Daoy (cell line): ENCODE measurements at places on chromosomes 5 and 9.
A peak's percentile ranks its signal among the peaks of the same experiment; 100 is the strongest.

DNA sequence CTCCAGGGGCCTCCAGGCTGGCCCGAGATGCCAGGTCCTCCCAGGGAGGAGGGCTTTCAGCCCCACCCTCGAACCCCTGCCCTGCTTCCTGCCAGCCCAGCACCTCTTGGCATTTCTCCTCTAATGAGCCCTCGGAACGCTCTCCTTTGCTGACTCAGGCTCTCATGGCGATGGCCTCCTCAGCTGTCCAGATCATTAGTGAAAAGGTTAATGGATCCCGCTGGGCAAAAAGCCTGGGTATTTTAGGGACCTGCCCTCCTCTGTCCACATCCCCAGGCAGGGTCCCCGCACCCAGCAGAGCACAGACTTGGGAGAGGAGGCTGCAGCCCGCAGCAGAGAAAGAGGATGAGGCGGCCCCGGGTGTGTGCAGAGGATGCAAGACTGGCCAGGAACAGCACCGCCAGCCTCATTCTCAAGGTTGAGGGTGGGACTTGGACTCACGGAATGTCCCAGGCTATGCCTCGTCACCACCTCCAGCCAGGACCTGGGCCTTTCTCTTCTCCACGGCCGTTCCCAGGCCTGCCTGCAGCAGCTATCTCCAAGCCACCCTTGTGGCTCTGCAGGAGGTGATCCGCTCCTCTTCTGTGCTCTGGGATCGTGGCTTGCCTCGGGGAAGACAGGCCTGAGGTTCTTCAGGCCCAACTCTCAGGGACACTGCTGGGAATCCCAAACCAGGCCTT is 23.0 kb upstream of the ADAMTS2 start:
- DNase-seq: no peak

DNA sequence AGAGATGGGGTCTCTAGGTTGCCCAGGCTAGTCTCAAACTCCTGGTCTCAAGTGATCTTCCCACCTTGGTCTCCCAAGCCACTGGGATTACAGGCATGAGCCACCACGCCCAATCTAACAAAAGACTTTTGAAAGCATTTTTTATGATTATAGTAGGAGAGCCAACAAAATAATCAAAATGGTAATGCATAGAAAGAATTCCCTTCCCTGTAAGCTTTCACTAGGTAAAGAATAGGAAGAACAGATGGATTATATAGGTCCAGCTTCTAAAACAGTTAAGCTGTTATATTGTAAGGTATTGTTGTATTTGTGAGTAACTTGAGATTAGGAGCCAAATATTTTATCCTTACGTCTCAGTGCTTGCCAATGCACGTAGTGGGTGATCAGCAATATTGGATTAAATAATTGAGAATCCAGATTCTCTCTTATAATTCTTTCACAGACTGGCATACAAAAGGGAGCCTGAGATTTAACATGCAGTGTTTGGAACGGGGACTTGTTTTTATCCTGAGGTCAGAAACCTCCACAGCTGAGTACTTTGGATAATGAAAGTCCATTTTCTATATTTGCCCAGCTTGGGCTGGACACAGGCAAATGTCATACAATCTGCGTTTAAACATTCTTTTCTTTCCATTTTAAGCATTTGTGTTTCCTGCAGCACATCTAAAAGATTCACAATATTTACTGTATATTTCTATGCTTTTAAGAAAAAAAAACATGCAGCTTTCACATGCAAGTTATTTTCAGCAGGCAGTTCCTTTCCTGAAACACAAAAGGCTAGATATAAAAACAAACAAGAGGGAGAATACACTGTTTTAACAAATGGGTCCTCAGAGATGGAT is 238.4 kb downstream of the ARRDC3 start:
- DNase-seq: no peak

- no peak for DNase-seq
These were observed 82.0 kb upstream of the ORM1 start for GRCh38 chr9:114240647-114241558.

- DNase-seq: peak; percentile 90
These were observed 77.6 kb upstream of the SEMA6A start for GRCh38 chr5:116652196-116652729.

DNA sequence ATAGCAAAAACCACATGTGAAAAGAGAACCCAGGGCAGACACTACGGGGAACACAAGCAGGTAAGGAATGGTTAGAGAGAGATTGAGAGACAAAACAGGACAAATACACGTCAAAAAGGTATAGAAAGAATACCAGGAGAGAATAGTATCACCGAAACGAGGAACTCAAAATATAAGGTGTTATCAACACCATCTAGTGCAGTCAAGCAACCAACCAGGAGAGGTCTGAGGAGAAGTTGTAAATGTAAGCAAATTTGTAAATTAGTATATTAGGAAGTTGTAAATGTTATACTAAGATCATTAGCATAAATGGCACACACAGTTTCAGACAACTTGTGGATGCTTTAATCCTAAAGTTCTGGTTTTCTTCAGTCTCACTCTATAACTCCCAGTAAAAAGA is 355.5 kb downstream of the EBF1 start:
- no peak for DNase-seq

DNA sequence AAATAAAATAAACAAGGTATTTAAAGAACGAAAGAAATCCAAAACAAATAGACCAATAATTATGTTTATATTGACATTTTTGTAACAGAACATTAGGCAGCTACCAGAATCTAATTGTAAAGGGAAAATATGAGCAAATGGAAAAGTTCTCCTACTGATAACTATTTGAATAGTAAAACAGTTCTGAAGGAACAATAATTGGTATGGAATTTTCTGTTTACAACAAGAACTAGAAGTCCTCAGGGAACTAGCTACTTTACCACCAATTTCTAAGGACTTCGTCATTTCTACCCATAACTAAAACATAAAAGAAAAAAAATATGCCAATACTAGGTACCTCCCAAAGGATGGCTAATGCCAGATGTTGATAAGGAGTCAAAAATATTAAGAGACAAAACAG is 58.5 kb downstream of the AP3B1 start:
- no peak for DNase-seq

DNA sequence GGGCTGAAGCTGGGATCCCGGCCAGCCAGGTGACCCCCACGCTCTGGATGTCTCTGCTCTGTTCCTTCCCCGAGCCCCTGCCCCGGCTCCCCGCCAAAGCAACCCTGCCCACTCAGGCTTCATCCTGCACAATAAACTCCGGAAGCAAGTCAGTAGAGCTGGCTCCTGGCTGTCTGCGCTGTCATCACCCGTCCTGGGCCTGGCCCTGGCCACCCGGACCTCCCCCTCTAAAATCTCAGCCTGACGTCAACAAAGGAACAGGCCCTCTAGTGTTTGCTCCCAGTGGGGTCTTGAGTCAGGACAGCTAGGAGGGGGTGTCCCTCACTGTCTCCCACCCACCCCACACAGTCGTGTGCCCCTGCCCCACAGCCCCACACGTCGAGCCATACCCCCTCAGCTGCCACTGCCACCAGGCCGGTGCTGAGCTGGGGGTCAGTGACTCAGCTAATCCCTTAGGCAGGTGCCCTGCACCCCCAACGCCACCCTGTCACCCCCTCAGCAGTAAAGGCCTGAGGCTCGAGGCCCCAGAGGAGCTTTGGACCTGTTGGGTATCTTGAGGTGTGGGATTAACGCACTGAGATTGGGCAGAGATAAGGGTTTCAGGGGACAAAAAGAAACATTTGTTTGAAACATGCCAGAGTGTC is 1.1 kb upstream of the LCNL1 start:
- DNase-seq: no peak

DNA sequence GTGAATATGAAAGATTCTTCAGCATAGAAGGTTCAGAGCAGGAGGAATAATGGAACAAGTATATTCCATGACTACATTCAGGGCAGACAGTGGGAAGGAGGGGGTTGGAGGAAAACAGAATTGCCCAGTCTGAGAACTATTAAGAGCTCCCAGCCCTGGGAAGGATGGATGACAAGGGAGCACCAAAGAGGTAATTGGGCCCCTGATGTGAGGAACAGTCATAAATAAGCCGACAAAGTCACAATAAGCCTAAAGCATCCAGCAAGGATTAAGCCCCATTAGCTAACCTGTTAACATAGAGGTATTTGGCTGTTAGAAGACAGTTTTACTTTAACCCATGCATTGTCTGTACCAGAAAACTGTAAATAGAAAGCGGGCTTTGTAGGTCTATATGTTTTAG is 348.7 kb upstream of the SEMA6A start:
- no peak for DNase-seq

DNA sequence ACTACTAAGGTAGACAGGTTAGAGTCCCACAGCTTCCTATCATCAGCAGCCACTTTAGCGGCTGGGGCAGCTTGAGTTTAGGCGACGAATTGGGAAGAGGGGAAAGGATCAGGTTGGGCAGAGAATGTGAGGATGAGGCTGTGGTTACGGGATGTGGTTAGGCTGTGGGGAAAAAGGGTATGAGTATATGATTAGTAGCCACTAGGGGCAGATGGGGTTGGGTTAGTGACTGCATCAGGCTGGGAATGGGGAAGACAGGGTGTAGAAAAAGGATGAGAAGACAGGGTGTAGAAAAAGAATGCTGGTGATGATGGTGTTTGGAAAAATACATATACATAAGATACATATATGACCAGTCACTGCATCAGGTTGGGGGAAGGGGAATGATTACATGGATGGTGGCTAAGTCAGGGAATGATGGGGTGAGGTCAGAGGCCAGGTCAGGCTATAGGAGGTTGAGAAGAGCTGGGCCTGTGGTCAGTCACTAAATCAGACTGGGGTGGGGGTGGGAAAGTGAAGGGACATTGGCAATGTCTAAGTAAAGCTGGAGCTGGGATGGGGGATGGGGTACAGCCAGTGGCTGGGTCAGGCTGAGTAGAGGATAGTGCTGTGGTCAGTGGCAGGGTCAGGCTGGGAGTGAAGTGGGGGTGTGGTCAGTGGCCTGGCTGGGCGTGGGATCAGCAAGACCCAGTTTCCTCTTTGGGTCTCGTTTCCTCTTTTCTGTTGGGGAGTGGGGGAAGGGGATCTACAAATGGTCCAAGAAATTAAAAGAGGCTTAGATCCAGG is 2.1 kb downstream of the TLN1 start:
- peak; percentile 91 for DNase-seq

- DNase-seq: no peak
These were observed 71.0 kb downstream of the AMBP start for GRCh38 chr9:114006931-114007691.

DNA sequence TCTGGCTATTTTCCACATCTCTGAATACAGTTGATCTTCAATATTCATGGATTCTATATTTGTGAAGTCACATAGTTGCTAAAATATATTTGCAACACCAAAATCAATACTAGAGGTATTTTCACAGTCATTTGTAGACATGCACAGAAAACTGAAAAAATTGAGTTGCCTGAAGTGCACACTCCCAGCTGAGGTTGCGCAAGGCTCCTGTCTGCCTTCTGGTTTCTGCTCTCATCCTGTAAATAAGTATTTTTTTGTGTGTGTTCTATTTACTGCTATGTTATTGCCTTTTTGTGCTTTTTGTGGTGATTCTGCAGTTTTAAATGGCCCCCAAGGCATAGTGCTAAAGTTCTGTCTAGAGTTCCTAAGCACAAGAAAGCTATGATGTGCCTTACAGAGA is 371.1 kb upstream of the GRAMD2B start:
- no peak for DNase-seq

- DNase-seq: no peak
These were observed 88.5 kb upstream of the SMC5 start for GRCh38 chr9:70170151-70170790.

DNA sequence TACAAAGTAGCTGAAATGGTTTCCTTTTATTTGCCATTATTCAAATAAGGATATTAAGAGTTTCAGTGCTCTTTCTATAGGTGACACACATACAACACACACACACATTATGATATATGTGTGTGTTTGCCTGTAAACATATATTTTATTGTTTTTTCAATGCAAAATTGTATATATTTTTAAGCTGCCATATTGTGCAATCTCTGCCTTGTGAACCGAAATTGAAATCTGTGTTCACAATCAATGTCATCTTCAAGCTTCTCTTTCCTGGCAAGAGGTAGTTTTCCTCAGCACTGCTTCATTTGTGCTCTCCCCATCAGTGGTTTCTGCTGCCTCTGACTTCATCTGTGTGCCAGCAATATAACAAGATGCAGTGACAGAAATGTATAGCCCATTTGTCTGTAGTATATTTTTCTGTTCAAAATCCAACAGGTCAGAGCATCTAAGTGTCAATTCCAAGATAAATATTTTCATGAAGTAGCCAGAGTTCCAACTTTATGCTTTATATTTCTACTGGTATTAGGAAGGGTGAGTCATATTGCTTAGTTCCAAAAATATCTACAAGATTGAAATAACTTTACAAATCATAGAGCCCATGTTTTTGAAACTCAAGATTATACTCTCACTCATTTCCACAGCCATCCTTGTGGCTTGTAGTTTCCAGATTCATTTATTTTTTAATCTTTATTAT is 1704.8 kb upstream of the CDH9 start:
- no peak for DNase-seq

- no peak for DNase-seq
These were observed 70.9 kb downstream of the GAPVD1 start for GRCh38 chr9:125332527-125332926.

DNA sequence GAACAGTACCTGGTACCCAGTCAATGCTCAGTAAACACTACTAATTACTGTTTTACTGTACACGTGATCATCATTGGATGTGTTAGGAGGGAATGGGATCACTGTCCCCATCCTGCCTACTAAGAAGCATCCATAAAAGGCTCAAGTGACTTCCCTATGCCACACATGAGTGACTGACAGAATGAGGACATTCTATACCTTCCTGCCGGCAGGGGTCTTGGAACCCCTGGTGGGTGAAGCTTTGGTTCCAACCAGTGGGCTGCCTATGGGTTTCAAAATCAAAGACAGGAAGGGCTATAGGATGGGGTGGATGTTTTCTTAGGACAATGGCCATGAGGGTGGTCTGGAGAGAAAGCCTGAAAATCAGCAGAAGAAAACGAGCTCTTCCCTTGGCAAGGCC is 209.6 kb upstream of the PANK3 start:
- DNase-seq: no peak

GRCh38 chr5:135986401-135986800 is 31.6 kb upstream of the LECT2 start:
- no peak for DNase-seq

DNA sequence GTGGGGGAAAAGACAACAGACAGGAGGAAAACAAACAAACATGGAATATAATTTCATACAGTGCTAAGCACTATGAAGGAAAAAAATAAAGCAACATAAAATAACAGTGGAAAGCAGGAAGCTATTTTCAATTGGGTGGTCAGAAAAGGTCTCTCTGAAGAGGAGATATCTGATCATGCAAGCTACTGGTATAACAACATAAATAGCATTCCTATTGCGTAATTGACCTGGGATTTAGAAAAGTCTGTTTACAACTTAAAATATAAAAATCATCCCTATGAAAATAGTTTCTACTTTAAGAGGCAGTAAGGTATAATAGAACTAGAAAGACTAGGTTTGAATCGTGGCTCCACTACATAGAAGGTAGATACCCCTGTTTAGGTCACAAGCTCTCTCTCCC is 61.4 kb downstream of the FBXW11 start:
- no peak for DNase-seq

DNA sequence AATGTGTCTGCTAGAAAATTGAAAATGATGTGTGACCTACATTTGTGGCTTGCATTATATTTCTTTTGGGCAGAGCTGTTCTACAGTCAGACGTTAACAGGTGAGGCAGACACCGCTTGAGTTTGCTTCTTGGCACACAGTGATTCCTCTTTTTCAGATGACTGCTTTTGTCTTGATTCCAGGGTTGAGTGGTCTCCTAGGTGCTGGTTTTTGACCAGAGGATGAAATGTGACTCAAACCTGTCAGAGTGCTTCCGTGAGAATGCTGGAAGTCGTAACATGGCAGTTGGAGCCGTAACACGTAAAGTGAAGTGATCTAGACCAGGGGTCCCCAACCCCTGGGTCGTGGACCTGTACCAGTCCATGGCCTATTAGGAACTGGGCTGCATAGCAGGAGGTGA is 28.3 kb upstream of the NDFIP1 start:
- no peak for DNase-seq

GRCh38 chr5:7331131-7331530 is 64.8 kb upstream of the ADCY2 start:
- peak; percentile 8 for DNase-seq
